ENCODE measurements at places on chromosomes 11 and 22.

GRCh38 chr11:61106894-61107470, 4.7 kb downstream of the CD5 start:
- DNase-seq = no peak

GRCh38 chr11:67260406-67260805, 5.9 kb upstream of the GRK2 start:
- DNase-seq = no peak

GRCh38 chr11:108945341-108945740, 280.5 kb downstream of the DDX10 start:
- DNase-seq = no peak

DNA sequence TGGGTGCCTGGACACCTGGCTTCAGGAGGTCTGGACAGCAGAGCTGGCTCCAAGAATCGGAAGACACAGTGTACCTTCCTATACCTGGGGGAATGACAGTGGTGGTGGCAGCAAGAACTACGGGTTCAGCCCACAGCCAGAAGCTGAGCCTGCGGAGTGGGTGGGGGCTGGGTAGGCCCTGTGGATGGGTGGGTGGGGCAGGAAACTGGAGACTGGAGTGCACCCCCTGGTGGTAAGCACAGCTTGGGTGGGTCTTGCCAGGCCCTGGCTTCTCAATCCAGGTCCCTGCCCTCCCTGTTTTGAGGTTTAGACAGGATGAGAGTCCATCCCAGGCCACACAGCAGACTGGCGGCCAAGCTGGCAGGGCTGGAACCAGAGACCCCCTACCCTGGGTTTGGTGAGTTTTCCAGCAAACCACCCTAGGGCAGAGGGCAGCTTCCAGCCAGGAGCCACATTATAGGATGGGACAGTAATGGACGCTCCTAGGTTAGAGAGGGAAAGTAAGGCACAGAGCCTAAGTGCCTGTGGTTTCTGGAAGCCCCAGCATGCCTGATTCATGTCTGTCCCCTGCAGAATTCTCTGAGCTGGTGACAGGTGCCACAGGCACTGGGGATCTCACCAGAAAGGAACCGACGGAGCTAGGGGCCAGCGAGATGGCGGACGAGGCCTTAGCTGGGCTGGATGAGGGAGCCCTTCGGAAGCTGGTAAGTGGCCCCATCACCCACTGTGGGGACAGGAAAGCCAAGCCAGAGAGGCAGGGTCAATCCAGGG, 1.7 kb downstream of the SMTN start:
- no peak for DNase-seq

- no peak for DNase-seq
Measured at GRCh38 chr11:130562549-130562948, 114.1 kb downstream of the ADAMTS15 start.

- no peak for DNase-seq
Measured at GRCh38 chr22:24107661-24108060, 73.6 kb upstream of the SUSD2 start.

DNA sequence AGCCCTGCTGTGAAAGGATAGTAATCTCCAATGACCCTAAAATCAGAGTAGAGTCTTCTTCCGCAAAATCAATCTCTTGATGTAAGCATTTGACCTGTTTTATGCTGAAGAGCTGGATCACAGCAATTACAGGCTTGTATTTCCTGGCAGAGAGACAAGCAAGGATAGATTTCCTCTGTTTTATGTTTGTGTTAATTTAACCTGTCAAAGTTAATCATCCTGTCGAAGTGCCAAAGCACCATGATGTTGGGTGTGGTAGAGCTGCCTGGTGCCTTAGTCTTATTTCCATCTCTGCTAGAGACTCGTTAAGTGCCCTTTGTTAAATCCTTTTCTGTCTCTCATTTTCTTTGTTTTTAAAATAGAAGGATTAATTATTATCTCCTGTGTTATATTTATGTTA, 248.1 kb downstream of the CNTN5 start:
- no peak for DNase-seq

DNA sequence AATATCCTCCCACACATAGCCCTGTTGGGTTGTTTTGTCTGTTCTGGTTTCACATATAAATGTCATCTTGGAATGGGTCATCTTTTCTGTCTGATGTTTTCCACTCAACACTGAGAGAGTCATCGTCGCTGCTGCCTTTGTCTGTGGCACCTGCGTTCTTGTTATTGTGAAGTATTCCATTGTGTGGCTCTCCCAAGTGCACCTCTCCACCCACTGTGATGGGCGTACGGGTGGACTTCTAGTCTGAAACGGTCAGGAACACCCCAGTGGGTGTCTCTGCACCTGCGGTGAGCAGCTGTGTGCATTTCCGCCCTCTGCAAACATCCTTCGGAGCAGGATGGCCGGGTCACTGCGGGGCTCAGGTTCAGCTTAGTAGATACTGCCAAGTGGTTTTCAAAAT, 34.5 kb upstream of the RTL6 start:
- peak; percentile 81 for DNase-seq

- DNase-seq = no peak
Measured at GRCh38 chr11:100630898-100631297, 56.2 kb upstream of the ARHGAP42 start.

DNA sequence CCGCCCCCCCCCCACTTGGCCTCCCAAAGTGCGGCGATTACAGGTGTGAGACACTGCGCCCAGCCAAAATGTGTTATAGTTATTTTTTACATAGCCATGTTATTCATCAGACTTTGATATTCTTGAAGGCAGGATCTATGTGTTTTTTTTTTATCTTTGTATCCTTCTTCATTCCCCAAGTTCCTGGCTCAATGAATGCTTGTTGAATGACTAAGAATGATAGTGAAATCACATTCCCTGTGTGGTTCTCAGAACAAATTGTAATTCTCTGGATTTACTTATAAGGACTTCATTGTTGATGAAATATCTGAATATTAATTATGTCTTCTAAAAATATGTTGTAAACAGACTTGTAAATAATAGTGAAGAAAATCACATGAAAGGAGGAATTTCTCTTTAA, 33.5 kb downstream of the MMP7 start:
- no peak for DNase-seq

GRCh38 chr11:83156996-83157593, at the start of gene PCF11:
PCF11 (plus strand) TSS chr11:83157131; CDS start chr11:83157440, 309 bp downstream.
- no peak for DNase-seq

- no peak for DNase-seq
Measured at GRCh38 chr11:87976009-87976408, 199.2 kb downstream of the RAB38 start.

DNA sequence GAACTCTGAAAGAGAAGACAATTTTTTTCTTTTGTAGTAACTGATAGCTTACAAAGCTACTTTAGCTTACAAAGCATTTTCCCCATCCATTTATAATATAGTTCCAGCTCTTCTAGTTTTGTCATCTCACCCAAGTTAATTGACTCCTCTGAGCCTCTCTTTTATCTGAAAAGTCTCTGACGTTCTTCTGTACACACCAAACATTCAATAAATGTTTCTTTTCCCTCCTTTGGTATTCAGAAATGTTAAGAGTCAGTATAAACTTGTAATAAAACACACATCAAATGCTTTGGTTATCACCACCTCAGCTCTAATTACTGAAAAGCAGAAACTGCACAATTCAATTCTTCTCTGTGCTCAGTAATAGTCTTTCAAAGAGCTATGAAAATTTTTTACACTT, 5.9 kb downstream of the CCDC90B start:
- no peak for DNase-seq
